ENCODE measurements at places on chromosomes 2 and 18.

- DNase-seq: no peak
Observed at GRCh38 chr2:107384422-107384821, 442.3 kb upstream of the RGPD4 start.

- DNase-seq: no peak
Observed at GRCh38 chr2:173524256-173524955, 169.7 kb downstream of the CDCA7 start.

DNA sequence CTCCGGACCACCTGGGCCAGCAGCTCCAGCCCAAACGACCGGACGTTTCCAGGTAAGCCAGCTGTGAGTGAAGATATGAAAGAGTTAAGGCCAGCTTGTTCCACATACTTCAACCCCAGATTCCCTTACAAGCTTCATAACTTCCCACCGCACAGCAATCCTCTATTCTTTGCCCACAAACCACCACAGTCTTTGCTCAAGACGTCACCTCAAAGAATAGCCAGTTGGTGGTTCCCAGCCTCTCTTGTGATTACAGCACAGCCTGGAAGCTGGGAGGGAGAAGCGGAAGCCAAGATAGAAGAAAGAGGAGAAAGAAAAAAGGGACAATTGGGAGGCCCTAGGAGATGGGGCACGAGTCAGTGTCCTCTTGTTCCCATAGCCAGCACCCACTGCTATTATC, 70.6 kb downstream of the NRP2 start:
- no peak for DNase-seq

DNA sequence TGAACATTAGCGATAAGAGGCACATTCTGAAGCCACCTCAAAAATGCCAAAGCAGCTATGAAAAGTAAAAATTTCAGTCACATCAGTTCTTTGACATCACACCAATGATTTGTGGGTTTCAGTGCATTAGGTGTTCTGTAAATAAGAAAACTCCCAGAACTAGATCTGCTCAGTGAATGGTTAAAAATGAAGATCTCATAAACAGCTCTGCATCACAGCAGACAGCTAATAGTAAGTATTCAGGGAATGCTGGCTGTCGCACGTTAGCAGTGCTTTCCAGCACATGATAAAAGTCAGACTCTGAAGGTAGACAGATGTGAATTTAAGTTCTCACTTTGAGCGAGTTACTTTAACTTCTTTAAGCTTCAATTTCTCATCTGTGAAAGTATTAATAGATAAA, 154.9 kb downstream of the SATB2 start:
- peak; percentile 23 for DNase-seq

- no peak for DNase-seq
Observed at GRCh38 chr2:220215785-220216184, 588.4 kb downstream of the SLC4A3 start.

DNA sequence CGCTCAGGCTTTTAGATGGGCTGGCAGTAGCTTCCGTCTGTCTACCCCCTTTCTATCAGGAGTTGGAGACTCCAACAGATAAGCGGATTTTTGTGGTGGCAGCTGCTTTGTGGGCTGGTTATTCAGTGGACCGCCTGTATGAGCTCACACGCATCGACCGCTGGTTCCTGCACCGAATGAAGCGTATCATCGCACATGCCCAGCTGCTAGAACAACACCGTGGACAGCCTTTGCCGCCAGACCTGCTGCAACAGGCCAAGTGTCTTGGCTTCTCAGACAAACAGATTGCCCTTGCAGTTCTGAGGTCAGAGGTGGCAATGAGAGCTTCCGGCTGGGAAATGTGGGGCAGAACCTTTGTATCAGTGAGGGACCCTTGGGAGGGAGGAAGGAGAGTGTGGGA, 14.8 kb downstream of the CAD start:
- DNase-seq: no peak

- DNase-seq: no peak
Observed at GRCh38 chr2:96359866-96360265, 24.3 kb downstream of the NCAPH start.

GRCh38 chr2:11629851-11630250, 40.1 kb downstream of the NTSR2 start:
- DNase-seq: no peak
